Effector memory CD4-positive, alpha-beta T cell (primary cell): ENCODE measurements at places on chromosomes 1 and 21.
A peak's percentile ranks its signal among the peaks of the same experiment; 100 is the strongest.

DNA sequence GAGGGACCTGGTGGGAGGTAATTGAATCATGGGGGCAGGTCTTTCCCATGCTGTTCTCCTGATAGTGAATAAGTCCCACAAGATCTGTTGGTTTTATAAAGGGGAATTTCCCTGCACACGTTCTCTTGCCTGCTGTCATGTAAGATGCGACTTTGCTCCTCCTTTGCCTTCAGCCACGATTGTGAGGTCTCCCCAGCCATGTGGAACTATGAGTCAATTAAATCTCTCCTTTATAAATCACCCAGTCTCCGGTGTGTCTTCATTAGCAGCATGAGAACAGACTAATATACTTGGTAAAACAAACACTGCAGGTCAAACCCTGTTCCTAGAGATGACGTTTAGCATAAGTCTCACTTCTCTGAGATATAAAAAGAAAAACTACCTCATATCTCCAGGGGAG lies 148.3 kb downstream of the MATN1 start:
- DNase-seq: no peak

DNA sequence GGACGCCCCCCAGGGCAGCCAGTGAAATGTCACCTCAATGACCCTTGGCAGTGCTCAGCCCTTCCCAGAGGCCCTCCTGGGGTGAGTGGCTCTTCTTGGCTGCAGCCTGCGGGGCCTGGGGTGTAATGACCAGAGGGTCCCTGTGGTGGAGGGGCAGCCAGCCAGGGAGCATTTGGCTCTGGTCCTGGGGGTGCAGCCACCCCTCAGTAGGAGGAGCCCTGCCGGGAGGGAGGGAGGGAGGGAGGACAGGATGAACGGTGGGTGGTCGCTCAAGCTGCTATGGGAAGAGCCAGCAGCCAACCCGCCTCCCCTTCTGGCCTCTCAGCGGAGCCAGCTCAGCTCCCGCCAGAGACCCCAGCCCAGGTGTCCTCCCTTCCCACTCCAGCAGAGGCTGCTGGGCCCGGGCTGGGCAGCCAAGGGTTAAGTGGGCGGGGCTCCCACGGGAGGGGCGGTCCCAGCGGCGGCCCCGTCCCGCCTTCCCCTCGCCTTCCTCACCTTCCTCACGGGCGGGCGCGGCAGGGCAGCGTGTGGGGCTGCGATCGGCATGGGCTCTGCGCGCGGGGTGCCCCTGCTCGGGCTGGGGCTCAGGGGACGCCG lies 9.0 kb upstream of the PLCH2 start:
- peak; percentile 6 for DNase-seq

DNA sequence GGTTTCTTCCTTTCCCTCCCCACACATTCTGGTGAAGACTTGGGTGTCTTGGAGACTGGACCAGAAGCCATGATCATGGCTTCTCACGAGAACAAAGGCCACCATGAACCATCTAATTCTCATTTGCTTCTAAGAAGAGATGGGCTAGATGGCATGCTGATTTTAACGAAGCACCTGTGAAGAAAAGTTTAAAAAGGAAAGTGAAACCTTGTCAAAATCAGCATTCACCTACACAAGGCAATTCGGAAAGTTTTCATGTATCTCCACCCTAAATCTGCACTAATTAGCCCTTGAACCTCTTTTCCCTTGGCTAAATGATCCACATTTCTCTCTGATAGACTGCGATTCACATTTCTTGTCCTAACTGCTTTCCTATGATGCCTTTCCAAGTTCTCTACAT lies 114.3 kb upstream of the RAVER2 start:
- no peak for DNase-seq

DNA sequence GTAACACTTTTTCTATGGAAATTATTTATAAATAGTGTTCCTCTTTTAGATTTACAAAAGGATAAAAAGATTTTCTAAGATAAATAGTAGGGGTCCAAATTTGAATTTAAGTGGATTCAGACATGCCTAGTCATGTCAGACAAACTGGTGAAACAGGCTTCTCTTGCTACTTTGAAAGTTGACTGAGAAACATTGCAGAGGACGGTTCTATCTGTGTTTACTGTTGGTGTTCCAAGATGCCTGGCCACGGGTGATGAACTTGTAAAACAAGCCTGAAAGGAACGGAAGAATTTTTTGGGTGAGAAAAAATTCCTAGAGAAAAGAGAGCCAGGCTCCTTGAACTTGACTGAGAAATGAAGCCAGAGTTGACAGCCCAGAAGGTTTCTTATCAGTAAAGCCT lies 2.2 kb downstream of the KRTAP19-1 start:
- no peak for DNase-seq

DNA sequence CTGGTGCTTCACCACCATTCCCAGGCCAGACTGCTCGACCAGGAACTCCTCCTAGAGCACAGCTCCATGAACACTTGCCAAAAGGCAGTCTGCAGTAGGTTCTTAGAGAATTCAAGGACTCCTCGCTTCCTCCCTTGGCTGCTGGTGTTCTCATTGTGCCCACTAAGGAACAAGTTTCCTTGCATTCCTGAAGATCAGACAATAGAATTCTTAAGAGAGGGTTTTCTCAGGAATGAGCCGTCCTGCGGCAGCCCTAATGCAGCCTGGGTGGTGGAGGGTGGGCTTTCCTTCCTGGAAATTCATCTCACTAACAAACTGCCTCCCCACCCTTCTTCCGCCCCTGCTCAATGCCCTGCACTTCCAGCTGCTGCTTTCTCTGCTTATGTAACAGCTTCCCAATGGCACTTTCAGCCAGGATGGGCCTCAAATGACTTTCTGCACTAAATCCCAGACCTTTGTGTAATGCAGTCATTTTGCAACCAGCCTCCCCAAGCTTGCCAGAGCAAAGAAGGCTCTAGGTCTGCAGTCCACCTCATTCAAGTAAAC lies 287.9 kb downstream of the PLPP3 start:
- no peak for DNase-seq

GRCh38 chr1:243520831-243521230 lies 265.0 kb downstream of the SDCCAG8 start:
- DNase-seq: no peak

GRCh38 chr21:15763359-15763758 lies 33.6 kb downstream of the USP25 start:
- no peak for DNase-seq

- DNase-seq: no peak
Measured at GRCh38 chr1:212301580-212301979, 16.4 kb downstream of the PPP2R5A start.

- no peak for DNase-seq
Measured at GRCh38 chr1:114521396-114522263, 10.6 kb upstream of the TRIM33 start.

DNA sequence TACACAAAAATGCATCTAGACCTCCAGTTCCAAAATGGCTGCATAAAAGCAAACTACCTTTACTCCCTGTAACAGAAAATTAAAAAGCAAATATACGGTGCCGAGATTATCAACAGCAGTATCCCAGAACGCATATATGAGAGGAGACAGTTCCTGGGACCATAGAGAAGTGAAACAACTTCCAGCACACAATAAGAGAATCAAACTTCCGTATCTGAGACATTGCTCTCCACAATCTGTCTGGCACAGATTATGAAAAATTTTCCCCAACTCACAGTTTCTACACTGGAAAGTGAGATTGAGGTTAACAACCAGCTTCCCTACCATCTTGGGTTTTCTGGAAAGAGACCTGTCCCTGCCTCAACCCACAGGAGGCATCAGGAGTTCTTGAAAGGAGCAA lies 47.2 kb upstream of the ST6GALNAC3 start:
- no peak for DNase-seq

DNA sequence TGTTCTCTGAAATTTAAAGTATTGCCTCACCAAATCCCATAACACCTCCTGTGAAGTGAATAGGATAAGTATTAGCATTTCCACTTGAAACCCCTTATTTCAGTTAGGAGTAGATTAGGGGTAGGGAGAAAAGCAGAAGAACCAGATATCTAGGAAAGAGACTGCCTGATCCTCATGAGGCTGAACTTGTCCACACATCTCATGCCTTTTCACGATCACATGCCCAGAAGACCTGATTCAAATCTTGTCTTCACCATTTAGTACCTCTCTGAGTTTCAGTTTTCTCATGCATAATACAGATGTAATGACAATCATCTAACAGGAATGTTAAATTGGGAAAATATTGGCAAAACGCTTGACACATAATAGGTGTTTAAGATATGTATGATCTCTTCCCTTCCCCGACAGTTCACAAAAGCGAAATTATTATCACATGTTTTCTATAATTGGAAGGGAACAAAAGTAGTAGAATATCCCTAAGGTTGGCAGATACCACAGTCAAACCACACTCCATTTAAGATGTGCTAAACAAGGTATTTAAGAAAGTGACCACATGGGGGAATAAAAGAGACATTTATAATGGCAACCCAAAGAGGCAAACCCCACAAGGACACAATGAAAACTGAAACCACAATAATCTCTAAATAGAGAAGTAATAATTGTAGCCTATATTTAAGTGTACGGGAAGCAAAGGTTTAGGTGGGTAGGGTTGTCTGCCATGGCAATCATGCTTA lies 25.2 kb downstream of the GFI1 start:
- DNase-seq: no peak

DNA sequence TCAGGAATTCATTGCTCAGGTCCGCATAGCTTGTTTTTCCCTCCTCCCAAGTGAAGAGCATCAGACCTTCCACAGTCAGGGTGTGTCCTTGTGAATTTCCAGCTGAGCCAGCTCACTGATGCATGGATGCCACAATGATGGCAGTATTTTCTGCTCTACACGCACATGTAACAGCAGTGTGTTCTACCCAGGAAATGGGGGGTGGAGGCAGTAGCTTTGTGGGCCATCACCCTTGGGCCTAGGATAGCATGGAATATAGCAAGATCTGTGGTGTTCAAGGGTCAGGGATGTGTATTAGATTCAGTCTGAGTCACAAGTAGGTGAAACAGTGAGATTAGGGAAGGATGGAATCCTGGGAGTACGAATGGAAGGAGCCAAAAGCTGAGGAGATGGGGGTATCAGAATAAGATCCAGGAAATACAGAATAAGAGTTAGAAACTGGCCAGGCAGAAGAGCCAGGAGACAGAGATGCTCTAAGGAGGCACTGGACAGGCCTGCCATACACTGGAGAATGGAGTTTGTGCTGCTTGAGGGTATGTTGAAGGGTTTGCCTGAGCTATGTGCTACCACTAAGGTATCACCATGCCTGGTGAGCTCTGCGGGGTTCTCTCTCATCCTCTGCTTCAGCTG lies 90.6 kb upstream of the CNIH3 start:
- no peak for DNase-seq

DNA sequence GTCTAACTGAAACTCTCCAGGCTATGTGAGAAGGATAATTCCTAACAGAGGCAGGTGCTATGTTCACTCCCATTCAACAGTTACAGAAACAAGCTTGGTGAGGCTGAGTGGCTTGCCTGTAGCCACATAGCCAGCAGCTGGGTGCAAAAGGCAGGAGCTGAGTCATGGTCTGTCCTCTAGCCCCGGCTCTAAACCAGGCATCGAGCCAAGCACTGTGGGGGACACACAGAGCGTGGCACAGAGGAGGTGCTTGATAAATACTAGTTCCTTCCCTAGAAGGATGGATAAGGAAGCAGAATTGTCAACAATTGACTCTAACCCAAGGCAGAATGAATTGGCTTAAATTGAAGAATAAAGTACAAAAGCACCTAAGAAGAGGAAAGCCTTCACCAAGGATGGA lies 10.4 kb upstream of the KCNA2 start:
- DNase-seq: no peak

DNA sequence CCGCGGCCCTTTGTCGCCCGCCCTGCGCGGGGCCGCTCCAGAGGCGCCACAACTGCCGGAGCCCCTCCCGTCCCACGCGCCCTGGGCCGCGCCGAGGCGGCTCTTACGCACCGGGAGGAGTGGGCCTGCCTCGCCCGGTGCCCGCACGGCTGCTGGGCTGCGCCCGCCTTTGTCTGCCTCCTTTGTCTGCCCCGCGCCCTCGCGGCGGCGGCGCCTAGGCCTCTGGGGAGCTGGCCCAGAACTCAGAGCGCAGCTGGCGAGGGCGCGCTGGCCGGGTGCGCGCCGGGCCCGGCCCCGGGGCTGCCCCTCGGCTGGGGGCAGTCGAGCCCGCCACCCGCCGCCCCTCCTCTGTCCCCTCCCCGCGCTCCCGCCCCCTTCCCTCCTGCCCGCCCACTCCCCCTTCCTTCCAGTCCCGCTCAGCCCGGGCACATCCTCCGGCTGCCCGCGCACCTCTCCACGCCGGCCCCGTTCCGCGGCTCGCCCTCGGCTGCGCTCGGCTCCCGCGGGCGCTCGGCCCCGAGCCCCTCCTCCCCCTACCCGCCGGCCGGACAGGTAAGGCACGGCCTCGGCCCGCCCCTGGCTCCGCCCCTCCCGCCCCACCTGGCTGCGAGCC lies at the start of gene DRAXIN:
DRAXIN (plus strand) TSS at position 409 of the 613 bp plus-strand sequence. CDS start 14,549 bp downstream, outside the sequence.
- no peak for DNase-seq

DNA sequence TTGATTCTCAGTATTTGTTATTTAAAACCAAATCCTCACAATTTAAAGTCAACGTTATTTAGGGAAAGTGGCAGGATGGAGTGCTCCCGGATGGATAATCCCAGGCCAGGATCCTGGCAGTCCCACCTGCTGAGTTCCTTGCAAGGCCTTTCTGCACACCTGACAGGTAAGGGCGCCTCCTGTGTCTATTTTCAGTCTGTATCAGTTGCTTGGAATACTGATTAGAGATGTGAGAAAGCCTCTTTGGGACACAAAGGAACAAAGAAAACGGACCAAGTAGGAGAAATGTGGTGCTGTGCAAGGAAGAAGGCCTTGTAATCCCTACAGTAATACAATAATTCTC lies 12.2 kb downstream of the STYXL2 start:
- no peak for DNase-seq

DNA sequence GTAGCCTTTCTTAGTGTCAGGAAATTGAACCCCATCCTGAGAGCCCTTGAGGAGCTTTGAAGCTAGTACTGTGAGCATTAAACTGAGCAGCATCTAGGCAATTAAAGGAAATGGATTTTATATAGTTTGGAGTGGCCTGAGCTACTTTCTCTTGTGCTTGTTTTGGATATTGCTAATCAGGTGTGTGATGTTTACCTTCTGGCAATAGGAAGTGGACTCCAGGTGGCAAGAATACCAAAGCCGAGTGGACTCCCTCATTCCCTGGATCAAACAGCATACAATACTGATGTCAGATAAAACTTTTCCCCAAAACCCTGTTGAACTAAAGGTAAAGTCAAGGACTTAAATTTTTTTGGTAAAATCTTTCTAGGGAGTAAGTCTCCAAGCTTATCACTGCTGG lies 79.4 kb downstream of the MACF1 start:
- no peak for DNase-seq
